CD4-positive, alpha-beta T cell treated with Interleukin-4 for 1 hour (primary cell): ENCODE measurements at places on chromosomes 7 and 10.

- DNase-seq, result no peak
Measured at GRCh38 chr7:98163704-98164494, 47.3 kb upstream of the BHLHA15 start.

DNA sequence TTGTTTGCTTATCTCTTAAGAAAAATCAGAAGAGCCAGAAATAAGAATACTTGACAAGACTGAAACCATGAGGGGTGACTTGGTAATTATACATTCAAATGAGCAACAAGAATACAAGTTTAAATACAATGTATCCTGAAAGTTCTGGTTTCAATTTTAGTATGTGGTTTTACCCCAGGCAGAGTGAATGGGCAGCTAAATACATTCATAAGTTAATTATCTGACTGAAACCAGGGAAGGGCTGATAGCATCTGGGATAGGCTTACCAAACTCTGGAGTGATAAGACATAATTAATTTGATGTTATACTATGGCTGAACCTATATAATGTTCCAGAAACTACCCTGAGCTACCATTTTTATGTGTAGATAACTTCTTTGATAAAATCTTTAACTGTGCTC is 252.2 kb upstream of the PLXNA4 start:
- no peak for DNase-seq

DNA sequence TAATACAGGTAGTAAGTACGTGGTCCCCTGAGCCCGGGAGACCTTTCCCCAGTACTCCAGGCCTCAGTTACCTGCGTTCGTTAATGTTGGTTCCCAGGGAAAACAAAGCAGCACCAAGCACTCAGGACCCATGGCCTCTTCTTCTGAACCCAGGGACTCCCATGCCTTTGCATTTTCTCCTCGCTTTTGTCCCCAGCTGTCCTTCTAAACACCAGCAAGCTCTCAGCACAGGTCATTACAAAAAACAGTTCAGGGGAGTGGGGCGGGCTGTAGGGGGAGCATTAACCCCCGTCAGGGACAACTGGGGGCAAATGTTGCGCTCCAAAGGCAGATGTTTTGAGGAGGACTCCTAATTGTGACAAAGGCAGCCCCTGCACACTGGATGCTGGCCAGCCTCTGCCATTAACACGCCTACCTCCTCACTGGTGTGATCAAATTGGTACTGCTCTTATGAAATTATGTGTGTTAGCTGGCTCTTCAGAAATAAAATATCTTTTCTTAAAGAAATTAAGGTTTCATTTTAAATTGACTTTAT is 80.5 kb upstream of the LRGUK start:
- no peak for DNase-seq

DNA sequence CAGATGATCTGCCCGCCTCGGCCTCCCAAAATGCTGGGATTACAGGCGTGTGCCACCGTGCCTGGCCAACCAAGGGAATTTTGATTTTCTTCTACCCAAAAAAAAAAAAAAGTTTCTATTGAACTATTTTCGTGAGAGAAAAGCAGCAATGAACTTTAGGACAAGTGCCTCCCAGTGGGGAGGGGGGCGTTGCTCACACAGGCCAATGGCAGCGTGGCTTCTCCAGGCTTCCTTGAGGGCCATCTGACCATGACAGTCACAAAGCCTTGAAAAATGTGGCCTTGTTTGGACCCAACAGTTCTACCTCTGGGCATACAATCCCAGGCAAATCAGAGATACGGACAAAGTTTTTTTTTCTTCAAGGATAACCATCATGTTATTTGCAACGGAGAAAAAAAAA is 56.0 kb downstream of the TNRC18 start:
- no peak for DNase-seq

DNA sequence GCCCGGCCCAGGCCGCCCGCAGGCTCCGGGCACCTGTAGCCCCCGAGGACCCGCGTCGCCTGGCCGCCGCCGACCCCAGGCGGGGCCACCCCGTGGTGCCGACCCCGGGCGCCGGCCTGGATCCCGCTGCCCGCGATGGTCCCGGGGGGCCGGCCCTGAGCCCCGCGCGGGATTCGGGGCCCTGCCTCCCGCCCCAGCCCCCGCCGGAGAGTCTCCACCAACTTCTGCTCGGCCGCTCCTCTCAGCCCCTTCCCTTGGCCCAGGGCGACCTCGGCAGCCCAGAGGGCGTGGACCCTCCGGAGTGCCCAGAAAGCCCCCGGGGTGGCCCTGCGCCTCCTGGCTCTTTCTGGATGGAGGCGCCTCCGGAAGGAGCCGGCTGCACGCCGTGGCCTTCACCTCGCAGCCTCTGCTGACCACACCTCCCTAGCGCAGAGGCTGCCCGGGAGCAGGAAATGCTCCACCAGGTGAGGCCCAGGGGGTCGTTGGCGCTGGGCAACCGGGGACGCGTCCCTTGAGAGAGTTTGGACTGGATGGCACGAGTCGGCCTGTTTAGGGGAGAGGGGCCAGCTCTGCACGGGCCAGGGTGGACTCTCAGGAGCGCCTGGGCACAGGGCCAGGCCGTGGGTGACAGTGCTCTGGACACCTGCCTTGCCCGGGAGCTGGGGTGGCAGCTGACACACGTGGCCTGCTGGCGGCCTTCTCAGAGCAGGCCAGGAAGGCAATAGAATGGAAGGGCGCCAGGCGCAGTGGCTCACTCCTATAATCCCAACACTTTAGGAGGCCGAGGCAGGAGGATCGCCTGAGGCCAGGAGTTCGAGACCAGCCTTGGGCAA is 529 bp downstream of the ZNF853 start:
- no peak for DNase-seq

DNA sequence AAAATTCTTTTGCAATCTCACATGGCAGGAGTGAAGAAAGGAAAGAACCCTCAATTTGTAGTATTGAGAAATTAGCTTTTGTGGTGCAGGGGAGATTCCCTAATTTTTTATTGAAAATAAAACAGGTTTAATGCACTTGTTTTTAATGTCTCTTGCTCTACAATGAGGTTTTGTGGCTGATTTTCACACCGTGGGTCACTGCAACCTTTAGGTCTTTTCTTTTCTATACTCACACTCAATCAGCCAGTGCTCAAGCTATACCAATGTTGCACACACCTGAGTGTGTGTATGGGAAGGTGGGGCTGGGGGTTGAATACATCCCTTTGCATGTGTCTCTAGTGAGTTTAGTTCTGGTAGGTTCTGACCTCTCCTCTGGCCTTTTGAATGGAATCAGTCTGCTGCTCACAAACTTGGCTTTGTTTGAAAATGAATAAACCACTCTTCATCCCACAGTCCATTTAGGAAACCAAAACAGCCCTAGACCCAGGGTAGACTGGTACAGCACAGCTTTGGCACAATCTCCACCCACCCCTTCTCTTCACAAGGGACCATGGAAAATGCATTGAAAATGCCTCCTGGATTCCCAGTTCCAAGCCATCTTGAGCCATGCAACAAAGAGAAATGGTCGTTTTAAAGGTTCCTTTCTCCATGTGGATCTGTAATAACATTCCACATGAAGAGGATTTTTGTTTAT is 411.5 kb downstream of the SFMBT2 start:
- no peak for DNase-seq

DNA sequence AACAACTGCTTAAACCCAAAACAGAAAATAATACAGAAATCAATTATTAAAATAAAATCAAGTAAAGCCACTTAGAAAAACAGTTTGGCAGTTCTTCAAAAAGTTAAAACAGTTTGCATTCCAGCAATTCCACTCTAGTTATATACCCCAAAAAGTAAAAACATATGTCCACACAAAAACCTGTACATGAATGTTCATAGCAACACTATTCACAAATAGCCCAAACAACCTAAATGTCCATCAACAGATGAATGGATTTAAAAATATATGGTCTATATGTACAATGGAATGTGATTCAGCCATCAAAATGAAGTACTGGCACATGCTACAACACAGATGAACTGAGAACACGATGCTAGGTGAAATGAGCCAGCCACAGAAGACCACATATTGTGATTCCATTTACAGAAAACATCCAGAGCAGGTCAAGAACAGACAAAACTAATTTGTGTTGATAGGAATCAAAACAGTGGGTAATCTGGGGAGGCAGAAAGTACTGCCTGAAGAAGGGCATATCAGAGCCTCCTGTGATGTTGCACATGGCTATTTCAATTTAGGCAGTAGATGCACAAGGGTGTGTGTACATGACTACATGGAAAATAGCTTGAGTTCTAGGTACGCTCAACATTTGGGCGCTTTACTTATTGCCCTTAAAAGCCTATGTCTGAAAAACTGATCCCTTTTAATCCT is 66.3 kb downstream of the CYTH3 start:
- DNase-seq, result no peak

DNA sequence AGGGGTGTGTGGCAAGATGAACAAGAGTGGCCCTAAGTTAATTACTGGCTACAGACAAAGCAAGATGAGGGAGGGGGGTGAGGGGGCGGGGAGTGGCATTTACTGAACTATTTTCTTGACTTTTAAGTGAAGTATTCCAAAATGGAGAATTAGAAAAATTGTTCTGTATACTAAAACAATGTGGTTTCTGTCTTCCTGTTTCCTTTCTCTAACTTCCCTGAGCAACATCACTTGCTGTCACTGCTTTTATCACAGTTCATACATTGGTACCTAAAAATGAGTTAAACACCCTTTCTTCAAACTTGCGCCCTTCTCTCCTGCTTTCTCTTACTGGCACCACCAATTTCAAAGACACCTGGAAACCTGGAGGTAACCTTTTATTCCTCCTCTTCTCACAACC is 21.6 kb downstream of the PDZD8 start:
- no peak for DNase-seq

- no peak for DNase-seq
Measured at GRCh38 chr10:87973635-87974034, 110.2 kb downstream of the PTEN start.

- DNase-seq, result no peak
Measured at GRCh38 chr7:11252011-11252607, 278.4 kb downstream of the PHF14 start.

DNA sequence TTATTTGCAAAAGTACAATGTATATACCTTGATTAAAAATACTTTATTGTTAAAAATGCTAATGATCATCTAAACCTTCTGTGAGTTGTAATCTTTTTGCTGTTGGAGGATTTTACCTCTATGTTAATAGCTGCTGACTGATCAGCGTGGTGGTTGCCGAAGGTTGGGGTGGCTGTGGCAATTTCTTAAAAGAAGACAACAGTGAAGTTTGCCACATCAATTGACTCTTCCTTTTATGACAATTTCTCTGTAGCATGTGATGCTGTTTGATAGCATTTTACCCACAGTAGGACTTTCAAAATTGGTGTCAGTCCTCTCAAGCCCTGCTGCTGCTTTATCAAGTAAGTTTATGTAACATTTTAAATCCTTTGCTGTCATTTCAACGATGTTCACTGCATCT is 16.9 kb upstream of the ENTPD1 start:
- DNase-seq, result no peak

GRCh38 chr7:43695365-43695764 is 34.0 kb downstream of the COA1 start:
- DNase-seq, result no peak

GRCh38 chr10:132410779-132411532 is 14.0 kb downstream of the PWWP2B start:
- no peak for DNase-seq

GRCh38 chr7:106248600-106248999 is 36.2 kb downstream of the NAMPT start:
- DNase-seq, result no peak

- no peak for DNase-seq
Measured at GRCh38 chr7:24137338-24137737, 146.7 kb upstream of the NPY start.

- DNase-seq, result no peak
Measured at GRCh38 chr10:113060201-113061053, 110.4 kb downstream of the TCF7L2 start.

DNA sequence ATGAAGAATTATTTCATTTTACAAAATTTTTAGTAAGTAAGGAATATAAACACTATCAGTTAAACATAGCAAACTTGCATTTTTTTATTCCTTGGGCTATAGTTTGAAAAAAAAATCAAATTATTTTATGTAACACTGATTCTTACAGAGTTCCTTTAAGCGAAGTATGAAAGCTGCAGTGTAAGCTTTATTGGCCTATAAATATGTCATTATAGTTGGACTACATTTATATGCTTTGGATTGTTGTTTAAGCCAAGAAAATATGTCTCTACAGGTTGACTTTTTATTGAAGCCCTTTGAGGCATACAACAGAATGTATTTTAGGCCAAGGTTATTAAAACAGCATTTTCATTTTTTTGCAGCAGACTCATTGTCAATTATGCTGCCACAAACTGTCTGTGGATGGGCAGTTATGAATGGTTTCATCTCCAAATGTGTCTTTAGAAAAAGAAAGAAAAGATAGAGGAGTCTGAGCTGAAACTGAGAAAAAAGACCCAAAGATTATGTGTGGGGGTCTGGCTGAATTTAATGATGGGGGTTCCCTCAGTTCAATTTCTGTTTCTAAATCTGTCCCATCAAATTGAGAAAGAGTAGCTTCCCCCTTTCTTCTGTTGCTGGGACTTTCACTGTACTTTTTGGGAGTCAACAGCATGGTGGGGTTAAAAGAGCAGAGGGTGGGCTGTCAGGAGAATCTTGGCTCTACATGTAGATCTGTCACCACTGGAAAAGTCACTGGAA is 43.1 kb downstream of the ARID5B start:
- DNase-seq, result no peak

GRCh38 chr7:127654404-127655394 is 2.7 kb downstream of the SND1 start:
- DNase-seq, result no peak

GRCh38 chr7:143239813-143240212 is 18.0 kb downstream of the TAS2R40 start:
- DNase-seq, result no peak

GRCh38 chr10:22252801-22253579 is 35.2 kb upstream of the EBLN1 start:
- DNase-seq, result peak; percentile 55

GRCh38 chr10:59004392-59004791 is 172.1 kb upstream of the PHYHIPL start:
- no peak for DNase-seq

DNA sequence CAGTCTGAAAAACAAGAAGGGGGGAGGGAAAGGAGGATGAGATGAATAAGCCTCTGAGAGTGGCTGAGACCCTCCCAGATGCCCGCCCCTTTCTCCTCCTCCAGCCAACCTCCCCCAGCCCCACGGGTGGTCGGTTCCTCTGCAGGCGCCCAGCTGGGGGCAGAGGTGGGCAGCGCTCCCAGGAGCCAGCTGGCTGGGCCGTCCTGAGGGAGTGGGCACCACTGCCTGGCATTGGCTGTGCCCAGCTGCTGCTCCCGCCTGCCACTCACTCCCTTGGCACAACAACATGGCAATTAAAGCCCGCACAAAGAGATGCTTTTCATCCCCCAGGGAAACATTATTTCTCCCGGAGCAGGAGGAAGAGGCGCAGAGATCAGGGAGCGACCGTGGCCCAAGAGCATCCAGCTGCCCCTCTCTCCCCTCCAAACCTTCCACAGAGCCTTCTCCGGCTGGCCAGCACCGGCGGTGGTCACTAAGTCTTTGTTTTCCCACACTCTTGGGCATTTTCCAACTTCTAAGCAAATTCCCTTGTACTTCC is 107.2 kb downstream of the SPDYE5 start:
- no peak for DNase-seq
